NCI-H1694 (cell line): ENCODE measurements at places on chromosomes 16 and 17.
A peak's percentile ranks its signal among the peaks of the same experiment; 100 is the strongest.

DNA sequence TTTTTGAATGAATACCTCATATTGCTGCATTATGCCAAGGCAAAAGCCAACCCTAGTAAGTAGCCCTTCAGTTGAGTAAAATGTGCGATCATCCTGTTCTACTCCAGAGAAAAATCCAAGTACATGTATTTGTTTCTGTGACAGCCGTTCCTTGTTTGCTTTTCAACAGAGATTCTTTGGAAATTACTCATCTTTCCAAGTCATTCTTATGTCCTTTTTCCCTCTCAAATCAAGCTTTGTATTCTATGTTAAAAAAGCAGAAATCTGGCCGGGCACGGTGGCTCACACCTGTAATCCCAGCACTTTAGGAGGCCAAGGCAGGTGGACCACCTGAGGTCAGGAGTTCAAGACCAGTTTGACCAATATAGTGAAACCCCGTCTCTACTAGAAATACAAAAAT lies 112.9 kb upstream of the HAS3 start:
- DNase-seq = no peak

DNA sequence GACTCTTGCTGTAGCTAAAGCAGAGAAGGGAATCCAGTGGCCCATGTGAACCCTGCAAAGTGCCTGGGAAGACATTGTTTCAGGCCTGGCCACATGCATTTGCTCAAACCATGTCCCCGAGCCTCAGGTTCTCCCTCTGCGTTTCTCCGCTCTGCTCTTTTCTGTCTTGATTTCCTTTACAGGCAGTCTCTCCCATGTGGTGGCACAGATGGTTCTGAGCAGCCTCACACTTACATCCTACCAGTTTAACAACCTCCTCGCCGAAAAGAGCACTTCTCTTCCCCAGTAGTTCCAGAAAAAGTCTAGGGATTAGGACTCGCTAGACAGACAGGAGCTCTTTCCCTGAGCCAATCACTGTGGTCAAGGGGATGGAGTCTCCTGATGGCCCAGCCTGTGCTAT lies 28.3 kb upstream of the MYH10 start:
- DNase-seq = no peak

GRCh38 chr16:50466170-50466569 lies 82.0 kb upstream of the NKD1 start:
- DNase-seq = no peak

DNA sequence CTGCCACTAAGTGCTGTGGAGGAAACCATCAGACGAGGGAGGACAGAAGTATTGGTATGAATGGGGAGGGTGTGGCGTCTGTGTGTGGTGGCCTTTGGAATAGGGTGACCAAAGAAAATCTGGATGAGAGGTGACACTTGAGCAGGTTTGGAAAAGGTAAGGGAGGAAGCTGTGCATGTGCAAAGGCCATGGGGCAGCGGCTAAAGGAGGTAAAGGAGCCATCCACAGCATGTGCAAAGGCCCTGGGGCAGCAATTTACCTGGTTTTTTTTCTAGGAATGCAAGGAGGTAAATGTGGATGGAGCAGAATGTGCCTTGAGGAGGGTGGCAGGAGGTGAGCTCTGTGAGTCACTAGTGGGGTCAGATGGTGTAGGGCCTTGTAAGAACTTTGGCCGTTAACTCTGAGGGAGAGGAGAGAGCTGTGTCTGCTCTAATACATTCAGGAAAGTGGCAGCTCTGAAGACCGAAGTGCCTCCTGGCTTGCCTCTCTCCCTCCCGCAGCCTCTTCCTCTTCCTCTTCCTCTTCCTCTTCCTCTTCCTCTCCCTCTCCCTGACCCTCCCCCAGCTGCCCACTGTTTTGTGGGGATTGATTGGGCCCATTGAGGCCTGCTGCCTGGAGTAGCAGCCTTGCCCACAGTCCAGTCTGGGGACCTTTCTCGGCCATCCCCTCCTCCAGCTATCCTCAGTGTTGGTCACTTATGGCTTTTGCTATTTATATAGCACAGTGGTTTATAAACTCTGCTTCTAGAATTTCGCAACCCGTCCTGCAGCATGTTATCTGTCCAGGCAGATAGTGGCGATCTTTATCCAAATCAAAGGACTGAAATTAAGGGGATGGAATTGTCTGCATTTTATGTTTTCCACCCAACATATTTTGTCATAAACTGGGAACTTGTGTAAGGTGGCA lies 38.7 kb downstream of the CMIP start:
- DNase-seq = no peak

GRCh38 chr17:59399914-59400313 lies 68.5 kb downstream of the YPEL2 start:
- no peak for DNase-seq

DNA sequence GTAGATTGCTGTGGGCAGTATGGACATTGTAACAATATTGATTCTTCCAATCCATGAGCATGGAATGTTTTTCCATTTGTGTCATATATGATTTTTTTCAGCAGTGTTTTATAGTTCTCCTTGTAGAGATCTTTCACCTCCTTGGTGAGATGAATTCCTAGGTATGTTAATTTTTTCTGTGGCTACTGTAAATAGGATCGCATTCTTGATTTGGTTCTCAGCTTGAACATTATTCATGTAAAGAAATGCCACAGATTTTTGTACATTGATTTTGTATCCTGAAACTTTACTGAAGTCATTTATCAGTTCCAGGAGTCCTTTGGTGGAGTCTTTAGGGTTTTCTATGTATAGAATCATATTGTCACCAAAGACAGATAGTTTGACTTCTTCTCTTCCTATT lies 19.7 kb upstream of the CDR2 start:
- no peak for DNase-seq

DNA sequence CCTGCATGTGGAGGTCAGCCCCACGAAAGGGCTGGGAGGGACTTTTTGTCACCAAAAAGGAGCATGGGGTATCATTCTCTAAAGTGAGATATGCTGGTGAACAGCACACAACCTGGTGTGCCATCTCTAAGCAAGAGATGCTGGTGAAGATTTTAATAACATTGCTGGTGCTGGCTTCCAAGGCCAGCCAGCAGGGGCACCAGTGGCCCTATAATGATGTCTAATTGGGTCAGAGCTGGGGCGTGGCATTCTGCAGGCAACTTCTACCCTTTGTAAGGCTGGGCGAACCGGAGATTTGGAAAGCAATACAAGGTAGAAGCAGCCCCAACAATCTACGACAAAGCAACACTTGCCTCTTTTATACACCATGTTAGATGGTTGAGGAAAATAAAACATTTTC lies 16.8 kb downstream of the SDR42E1 start:
- DNase-seq = no peak

GRCh38 chr16:70512456-70512855 lies 10.9 kb downstream of the COG4 start:
- DNase-seq = no peak

DNA sequence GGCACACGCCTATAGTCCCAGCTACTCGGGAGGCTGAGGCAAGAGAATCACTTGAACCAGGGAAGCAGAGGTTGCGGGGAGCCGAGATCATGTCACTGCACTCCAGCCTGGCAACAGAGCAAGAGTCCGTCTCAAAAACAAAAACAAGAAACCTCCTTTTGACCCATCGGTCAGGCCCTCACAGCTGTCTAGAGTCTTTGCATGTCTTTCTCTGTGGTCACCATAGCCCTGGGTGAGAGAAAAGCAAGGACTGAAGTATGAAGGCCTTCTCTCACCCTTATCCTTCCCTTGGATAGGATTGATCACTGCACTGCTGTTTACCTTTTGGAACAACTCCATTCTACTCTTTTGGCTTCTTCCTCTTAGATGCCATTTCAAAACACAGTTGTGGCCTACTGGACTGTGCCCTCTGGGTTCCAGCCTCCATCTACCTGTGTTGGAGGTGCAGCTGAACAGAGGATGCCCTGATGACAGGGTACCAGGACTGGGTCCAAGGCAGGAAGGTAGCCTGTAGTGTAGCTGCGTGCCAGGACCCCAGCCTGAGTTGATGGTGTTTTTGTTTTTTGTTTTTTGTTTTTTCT lies 37.1 kb downstream of the LDHD start:
- no peak for DNase-seq

DNA sequence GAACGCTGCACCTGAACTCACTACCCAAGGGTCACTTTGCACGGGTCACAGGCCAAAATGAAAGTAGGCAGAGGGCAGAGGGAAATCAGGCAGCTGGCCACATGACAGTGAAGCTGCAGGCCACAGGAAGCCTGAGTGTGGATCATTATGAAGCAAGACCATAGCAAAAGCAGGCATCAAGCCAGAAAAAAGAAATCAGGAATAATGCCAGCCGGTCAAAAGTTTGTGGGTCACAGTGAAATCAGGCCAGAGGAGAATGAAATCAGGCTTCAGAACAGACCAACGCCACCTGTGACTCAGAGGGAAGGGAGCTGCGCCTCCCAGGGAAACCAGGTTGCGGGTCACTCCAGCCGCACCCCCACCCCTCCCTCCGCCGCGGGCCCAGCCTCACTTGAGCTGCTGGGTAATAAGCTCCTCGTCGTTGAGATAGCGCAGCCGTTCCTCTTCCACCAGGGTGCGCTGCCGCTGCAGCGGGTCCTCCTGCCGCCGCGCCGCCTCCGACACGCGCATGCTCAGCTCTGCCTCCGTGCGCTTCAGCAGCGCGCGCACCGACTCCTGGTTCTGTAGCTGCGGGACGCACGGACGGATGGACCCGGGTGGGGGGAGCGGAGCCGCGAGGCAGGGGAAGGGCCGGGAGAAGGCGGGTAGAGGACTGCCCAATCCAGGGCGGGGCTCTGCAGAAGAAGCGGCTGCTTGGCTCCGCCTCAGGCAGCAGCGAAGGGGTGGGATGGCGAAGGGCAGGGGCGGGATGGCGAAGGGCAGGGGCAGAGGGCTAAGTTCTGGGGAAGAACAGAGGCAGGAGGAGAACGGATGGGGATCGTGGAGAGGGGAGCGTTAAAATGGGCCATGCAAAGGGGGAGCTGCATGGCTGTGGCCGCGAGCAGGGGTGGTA lies 47.7 kb downstream of the SRCIN1 start:
- peak; percentile 89 for DNase-seq

- no peak for DNase-seq
Measured at GRCh38 chr16:66247516-66248481, 118.7 kb upstream of the CDH5 start.

DNA sequence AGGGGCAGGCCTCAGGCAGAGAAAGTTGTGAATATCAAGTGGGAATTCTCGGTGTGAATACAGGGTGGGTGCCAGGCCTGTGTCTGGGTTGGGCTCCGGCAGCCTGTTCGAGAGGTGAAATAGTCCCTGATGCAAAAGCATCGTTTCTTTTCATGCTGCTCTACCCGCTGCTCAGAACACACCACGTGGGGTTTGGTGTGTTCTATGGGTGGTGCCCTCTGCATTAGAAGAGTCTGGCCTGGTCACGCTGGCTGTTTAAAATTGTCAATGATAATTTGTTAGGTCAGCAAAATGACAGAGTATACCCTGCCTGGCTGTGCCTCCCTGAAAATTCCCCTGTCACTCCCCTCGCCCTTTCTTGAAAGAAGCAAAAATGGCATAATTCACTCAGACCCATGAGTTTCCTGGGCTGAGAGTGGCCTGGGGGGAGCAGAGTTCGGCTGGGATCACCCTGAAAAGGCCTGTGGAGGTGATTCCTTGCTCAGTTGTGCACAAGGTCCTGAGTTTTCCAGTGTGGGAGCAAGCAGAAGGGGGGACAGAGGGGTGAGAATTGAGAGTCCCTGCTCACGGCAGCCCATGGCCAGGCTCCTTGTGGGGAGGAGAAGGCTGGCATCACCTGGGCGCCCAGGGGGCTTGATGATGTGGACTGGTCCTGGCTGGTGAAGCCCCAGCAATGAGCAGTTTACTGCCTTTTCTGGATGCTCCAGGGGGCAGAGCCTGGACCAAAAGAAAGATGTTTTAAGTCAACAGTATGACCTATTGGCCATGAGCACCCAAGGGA lies 3.2 kb downstream of the CACNG5 start:
- DNase-seq = no peak

- DNase-seq = no peak
Measured at GRCh38 chr16:81558444-81559175, 114.0 kb downstream of the CMIP start.

GRCh38 chr17:603406-604114 lies 111.1 kb downstream of the VPS53 start:
- no peak for DNase-seq

GRCh38 chr17:80937462-80938381 lies 53.9 kb upstream of the CHMP6 start:
- no peak for DNase-seq

DNA sequence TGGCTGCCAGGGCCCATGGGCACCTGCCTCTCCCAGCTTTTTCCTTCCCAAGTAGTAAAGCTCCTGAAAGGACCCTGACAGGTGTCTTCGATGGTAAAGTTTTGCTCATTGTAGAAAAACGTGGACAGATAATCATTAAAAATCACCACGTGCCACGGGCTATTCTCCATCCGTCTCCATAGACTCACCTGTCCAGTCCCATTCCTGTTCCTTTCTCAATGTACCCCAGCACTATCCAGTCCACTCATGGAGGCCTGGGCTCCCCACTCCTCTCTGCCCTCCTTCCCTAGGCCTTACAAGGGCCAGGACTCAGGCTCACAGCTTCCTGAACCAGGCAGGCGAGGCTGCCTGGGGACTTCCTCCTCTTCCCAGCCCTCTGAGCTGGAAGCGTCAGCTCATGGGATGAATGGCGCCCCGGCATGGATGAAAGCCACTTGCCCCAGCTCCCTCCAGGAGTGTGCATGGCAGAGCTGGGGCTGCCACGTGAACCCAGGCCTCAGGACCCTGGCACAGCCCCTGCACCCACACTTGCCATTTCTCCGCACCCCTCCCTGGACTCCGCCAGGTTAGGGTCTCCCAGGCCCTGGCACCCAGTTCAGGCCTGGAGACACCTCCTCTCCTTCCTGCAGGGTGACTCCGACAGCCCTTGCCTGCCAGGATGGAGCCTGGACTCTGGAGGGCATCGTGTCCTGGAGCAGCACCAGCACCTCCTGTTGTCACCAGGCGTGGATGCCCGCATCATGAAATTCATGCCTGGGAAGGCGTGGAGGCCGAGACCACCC lies 8.8 kb downstream of the CTRB1 start:
- no peak for DNase-seq

DNA sequence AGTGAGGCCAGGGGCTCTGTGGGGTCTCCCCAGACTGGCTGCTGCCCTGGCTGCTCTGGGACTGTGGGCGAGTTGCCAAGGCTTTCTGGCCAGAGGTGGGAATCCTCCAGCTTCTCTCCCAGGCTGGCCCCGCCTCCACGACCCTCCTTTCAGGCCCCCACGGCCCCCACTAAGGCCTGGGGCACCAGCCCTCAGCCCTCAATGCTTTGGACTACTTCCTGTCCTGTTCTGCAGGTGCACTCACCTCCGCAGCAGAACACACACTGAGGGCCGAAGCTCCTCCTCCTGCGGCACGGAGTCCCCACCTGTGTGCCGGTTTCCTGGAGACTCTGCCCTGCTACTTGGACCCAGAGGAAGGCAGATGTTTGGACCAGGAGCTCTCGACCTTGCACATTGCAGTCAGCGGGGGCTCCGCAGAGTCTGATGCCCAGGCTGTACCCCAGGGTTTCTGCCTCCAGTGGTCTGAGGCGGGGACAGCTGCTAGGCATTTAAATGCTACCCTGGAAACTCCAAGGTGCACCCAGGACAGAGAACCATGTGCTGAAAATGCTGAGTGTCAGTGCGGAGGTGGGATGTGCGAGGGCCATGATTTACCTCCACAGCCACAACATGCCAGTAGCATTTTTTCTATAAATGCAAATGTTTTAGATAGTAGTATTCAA lies 223.8 kb downstream of the IRF8 start:
- no peak for DNase-seq
